K562 (cell line): ENCODE measurements at places on chromosomes 12 and 14. TPM values are rescaled to one million over a fixed set of nuclear protein-coding genes. Genes with fewer than 3 reads are reported as not detected.

DNA sequence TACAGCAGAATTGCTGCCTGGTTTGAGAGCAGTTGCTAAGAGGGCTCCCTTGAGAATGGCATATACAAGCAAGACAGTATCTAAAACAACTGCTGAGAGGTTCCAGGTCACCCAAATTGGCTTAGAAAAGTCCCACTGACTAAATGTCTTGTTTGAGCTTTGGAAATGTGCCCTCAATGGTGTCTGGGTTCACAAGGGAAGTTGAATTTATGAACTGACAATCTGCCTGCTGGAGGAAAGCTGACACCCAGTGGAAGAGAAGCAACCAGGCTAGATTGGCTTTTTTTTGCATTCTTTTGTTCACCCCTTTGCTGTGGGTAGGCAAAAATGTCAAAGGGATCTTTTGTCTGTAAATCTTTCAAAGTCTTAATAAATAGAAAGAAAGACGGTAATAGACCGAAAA lies 44.6 kb upstream of the NPFF start:
- no peak for DNase-seq

DNA sequence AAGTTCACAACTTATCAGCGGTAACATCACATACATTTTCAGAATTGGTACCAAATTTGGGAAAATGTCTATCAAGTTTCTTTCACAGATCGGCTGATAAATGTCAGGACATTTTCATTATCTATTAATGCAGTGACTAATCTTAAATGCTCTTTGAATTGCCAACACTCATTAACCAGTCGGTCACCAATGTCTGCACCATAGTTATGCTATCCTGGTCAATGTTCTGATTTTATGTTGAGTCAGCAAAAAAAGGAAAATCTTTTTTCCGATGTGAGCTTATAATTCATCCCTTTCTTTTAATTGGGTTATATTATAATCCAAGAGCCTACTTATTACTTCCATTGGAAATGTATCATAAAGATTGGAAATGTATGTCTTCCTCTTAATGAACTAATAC lies 77.2 kb downstream of the NTF3 start:
- no peak for DNase-seq

DNA sequence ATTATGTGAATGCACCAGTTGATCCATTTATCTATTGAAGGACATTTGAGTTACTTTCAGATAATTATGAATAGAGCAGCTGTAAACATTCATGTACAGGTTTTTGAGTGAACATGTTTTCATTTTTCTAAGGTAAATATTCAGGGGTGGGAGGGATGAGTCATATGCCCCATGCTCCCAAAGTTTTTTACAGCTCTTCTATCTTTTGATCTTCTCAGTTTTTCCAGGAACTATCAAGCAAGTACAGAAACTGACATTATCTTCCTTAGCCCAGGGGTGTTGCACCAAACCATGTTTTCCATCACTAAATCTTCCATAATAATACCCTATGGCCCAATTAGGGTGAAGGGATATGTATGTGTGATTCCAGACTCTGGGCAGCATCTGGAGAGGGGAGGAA lies 384.5 kb downstream of the EMP1 start:
- no peak for DNase-seq

DNA sequence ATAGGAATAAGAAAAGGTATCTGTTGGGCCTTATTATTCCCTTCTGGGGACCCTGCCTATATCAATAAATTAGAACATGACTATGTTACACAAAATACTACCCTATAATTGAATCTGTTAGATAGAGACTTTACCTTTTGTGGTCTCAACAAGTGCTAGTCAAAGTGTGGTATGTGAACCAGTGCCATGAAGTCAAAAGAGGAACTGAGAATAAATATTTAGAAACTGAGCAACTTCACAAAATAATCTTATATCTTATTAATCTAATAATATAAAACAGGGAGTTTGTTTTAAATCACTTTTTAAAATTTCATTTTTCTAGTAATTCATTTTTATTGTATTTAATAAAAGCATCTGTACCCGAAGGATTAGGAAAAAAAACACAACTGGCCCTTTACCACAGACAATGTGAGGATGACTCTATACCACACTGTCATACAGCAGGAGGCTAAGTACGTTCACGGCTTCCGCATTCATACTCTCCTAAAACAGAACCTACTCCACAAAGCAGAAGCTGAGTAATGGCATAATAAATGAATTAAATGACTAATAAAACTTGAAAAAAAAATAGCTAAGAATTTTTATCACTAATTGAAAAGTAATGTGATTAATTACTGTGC lies 42.1 kb downstream of the SEC23A start:
- no peak for DNase-seq

GRCh38 chr12:82774666-82775065 lies 88.0 kb downstream of the TMTC2 start:
- no peak for DNase-seq

- no peak for DNase-seq
These were observed 3.3 kb downstream of the NYNRIN start for GRCh38 chr14:24401810-24402702.

GRCh38 chr12:110582276-110583136 lies 612 bp downstream of the PPTC7 start:
- peak; percentile 78 for DNase-seq

- DNase-seq = no peak
These were observed 21.8 kb upstream of the RAB35 start for GRCh38 chr12:120138366-120138765.

GRCh38 chr14:71240866-71241520 lies 333.7 kb downstream of the PCNX1 start:
- DNase-seq = no peak

DNA sequence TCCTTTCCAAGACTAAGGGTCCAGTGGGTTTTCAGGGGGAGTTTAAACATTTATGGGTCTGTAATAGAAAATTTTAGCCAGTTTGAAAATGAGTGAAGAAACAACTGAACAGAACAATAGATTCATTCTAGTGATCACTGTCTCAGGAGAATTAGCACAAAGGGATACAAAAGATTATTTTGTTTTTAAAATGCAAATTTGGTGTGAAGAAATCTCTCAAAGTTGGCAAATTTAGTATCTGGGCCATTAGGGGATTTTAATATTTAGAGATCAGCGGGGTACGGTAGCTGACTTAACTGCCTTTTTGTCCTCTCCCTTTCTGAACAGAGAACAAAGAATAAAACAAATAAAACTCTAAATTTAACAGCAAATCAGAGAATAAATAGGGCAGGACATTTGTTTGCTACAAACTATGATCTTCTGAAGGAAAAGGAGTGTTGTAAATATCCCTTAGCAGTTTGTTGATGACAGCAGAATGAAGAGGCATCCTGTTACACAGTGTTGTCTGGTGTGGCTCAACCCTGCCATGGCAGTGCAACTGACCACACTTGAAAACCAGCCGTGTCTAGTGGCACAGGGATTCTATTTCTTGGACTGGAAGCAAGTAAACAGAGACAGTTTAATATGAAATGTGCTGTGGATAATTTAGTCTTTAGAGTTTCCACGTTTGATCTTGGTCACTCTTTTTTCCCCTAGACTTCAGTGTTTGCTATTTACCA lies 46.3 kb upstream of the LRTM2 start:
- no peak for DNase-seq

DNA sequence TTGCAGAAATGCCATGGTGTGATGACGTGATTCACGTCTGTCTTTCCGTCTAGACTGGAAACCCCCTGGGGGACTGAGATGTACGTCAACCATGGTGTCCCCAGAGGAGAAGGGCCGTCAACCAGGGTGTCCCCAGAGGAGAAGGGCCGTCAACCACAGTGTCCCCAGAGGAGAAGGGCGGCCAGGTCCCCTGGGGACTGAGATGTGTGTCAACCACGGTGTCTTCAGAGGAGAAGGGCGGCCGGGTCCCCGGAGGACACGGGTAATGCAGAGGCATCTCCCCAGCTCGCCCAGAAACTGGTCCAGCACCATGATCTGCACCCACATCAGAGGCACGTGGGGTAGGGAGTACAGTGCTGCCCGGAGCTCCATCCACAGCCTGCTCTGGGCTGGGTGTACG lies 30.6 kb upstream of the GALNT9 start:
- no peak for DNase-seq

GRCh38 chr14:104976198-104977007 lies 1.8 kb downstream of the AHNAK2 start:
- peak; percentile 64 for DNase-seq

DNA sequence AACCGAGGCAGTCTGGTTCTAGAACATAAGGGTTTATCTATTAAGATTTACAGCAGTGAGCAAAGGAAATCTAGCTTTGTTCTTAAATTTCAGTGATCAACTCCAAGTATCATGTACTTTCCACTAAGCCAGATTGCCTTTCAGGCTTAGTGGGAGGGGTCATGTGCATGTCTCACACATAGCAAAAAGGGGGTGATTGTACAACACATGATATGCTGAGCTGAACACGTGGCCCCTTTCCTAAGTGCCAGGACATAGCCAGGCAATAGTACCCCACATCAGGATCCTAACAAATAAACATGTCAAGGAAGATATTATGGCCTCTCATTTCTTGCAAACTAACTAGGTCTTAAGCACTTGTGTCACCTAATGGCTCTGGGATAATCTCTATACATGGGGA lies 347.2 kb downstream of the C12orf75 start:
- no peak for DNase-seq

DNA sequence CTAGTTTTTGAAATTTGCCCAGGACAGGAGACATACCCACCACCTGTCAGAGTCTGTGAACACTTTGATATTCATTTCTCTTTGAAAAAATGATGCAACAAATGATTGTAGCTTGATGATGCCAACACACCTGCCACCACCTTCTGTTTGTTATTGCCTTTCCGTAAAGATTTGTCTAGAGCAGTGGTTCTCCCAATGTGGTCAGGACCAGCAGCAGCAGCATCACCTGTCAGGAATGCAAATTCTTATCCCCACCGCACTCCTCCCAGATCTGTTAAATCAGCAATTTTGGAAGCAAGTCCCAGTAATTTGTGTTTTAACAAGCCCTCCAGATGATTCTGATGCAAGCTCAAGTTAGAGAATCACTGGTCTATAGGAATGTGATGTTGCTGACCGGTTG lies 9.9 kb downstream of the CCDC175 start:
- DNase-seq = no peak

DNA sequence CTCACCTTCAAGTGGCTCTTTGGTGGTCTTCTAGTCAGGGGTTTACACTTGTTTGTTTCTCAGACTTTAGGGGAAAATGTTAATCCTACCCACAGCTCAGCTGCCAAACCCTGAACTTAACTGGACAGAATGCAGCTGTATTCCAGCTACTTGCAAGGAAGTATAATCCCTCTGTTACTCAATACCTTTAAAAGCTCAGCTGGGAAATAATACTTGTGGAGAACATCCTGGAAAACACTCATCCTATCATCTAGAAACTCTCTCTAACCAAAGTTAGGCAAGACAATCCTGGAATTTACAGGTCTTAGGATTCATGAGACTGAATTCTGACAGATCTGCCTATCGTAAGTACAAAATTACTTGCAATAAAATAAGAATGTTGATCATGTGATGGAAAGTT lies 404.1 kb downstream of the ADAMTS20 start:
- no peak for DNase-seq

- no peak for DNase-seq
These were observed 55.5 kb downstream of the CRACR2A start for GRCh38 chr12:3697311-3697870.

DNA sequence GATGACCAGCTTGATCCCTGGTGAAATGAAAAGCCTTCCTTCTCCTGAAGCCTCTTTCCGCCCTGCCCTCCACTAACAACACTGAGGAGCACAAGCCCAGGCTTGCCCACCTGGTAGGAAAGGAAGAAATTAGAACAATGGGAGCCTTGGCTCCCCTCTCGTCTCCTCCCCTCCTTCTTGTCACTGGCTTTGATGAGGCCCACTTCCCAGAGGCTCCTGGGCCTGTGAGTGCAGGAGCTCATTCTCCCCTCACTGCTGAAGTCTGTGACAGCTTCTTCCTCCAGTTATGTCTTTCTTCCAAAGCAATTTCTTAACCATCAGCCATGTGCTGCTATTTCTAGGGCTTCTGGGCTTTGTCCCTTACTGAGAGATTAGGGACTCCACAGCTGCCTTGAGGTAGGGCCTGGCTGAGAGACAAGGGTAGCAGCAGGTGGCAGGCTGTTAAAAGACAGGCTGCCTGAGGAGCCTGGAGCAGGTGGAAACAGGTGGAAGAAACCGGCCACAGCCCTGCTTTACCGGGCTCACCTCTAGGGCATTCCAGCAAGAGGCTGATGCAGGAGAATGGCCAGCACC lies 53.6 kb upstream of the SRSF5 start:
- no peak for DNase-seq

The DHRS2 gene
- 59.4 and 62.9 TPM in 2 replicates for total RNA-seq

The GSC gene
- total RNA-seq = not detected in 2 replicates

The NRL gene
- total RNA-seq = 2.4 and 2.7 TPM in 2 replicates

The GPR84 gene
- total RNA-seq = not detected in 2 replicates

The KRT85 gene
- total RNA-seq = not detected in 2 replicates
